ENCODE measurements at places on chromosomes 5 and 9.
A peak's percentile ranks its signal among the peaks of the same experiment; 100 is the strongest.

GRCh38 chr9:92097997-92098482 lies 17.2 kb downstream of the SPTLC1 start:
- DNase-seq, result peak; percentile 94

DNA sequence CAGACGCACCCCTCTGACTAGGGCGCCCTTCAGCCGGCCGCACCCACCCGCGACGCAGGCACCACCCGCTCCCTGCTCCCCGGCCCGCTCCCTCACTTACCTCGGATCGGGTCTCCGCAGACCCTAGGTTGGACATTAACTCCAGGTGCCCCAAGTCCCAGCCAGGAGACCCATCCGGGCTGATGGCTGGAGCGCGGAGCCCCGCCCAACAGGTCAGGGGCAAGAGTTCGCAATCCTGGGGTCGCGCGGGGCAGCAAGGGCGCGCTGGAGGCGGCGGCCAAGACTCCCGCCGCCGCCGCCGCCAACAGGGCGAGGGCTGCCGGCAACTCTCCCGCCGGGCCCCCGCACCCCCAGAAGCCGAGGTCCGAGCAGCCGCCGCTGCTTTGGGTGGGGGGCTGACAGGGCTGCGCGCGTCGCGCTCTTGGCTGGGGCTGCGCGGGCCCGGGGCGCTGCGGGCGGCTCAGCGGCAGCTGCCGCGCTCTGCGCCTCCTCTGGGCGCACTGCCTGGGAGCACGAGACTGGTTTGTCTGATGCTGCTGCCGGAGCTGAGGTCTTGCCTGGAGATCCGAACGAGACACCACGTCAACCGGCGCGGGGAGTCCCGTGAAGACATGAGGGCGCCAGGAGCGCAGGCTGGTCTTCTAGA lies at the start of gene GDNF:
GDNF (minus strand) TSS at position 635 of the 646 bp plus-strand sequence. CDS start 5,245 bp downstream, outside the sequence.
- DNase-seq, result peak; percentile 89

DNA sequence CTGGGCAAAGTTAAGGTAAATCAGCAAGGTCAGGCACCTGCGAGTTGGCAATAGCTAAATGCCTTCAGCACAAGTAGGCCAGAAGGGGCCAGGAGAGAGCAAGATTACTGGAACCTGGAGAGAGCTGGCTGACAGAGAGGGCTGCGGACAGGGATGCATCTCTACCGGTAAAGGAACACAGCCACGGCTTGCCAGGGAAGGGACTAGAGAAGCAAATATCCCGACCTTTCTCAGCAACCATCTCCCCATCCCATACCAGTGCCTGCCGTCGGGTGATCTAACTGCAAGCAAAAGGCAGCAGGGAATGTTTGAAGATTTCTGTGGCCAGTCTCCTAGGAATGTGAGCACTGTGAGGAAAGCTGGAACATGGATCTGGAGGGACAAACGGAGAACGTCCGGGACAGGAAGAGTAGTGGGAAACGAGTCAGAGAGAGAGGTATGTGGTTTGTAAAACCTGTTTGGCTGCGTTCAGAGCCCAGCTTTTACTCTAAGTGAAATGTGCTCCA lies 15.9 kb upstream of the ABLIM3 start:
- no peak for DNase-seq

GRCh38 chr5:138875552-138875875 lies 379 bp upstream of the LRRTM2 start:
- no peak for DNase-seq

DNA sequence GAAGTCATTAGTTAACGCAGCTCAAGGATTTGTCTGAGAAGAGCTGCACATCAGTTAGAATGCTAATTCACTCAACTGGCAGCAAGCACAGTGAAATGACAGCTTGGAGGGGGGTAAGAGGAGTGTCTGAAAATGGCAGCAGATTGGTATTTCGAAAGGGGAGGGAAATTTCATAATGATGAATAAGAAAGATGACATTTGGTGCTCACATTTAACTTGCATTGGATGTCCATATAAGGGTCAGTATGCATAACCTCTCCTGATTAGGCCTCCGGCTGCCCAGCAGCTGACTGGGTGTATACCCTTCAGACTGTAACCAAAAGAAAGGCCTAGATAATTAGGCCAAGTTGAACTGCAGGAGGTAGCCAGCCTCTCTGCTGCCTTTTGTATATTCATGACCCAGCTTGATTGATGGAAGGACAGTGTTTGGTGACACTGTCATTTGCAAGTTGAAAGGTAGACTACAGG lies 131.0 kb downstream of the PBX3 start:
- DNase-seq, result no peak

DNA sequence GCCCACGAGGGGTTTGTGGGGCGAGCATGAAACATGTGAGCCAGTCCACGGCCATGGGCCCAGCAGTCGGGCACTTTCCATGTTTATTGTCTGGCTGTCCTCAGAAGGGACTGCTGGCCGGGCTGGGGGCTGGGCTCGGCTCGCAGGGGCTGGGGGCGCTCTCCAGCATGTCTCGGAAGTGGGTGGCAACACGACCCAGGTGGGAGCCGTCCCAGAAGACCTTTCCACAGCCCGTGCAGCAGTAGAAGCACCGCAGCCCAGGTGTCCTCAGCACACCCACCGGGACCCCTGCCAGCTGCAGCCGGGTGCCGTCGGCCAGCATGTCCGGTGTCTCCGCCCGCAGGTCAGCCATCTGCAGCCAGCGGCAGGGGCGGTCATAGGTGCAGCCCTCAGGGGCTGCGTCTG lies 4.8 kb upstream of the NRARP start:
- no peak for DNase-seq

DNA sequence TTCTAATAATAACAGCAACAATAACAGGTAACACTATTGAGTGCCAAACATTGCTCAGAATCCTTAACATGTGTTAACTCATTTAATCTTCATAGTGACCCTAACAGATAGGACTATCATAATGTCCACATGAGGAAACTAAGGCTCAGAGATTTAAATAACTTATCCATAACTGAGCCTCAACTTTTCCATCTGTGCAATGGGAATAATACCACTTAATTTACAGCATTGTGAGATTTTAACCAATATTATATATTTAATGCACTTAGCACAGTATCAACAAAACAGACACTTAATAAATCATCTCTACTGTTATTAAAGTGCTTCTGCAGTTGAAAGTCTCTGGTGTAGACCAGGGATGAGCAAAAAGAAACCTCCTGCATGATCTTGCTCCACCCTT lies 28.2 kb downstream of the TTC39B start:
- no peak for DNase-seq

- DNase-seq, result peak; percentile 86
Observed at GRCh38 chr9:134698587-134699342, 57.2 kb downstream of the COL5A1 start.

- DNase-seq, result no peak
Observed at GRCh38 chr5:33755231-33755630, 136.6 kb downstream of the ADAMTS12 start.

DNA sequence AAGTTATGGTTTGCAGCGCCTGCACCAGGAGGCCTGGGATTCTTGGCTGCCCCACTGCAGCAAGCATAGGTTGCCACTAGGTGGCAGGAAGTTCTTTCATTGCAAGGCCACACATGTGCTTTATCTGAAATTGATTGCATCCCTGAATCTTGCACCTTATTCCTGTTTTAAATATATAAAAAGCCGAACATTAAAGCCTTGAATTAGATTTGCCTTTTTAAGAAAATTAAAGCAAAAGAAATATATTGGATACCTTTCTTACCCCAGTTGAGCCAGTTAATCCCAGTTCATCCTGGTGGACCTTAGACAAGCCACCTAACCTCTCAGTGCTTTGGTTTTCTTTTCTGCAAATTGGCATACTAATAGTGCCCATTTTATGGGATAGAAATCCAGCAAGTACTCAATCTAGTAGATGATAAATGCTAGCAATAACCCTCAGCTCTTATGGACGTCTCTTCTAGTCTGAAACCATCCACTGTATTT lies 6.3 kb upstream of the TRMT10B start:
- no peak for DNase-seq

DNA sequence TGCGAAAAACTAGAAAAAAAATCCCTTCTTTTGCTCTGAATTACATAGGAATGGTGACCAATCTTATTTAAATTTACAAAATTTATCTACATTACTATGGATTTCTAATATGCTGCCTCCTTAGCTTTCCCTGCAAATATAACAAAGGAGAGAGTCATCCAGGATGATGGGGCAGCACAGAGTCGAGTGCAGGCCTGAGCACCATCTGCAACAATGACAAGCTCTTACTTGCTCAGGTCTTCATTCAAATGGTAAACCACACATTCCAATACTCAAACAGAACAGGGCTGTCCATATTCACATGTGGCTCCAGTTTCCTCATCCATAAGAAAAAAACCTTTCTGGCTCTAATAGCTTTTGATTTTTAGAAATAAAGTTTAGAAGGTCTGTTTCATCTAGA lies 33.5 kb upstream of the ZNF354B start:
- DNase-seq, result no peak

- DNase-seq, result no peak
Observed at GRCh38 chr9:5326187-5326586, 13.5 kb downstream of the RLN1 start.

DNA sequence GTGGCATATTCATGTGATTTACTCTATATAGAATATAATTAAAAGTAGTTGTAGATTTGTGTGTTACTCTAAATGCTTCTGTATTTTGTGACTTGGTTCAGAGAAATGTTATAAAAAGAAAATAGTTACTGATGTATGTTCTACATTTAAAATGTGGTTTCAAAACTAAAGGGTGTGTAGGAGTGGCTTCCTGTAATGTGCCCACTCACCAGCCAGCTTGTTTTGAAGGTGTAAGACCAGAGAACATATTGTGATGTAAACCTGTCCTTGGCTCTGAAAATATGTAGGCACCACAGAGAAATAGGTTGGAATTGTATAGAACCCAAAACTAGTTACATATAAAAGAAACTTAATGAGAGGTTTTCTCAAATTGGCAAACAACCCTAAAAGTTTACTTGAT lies 51.2 kb upstream of the ARRDC3 start:
- no peak for DNase-seq

GRCh38 chr9:111803924-111804323 lies 9.2 kb upstream of the SHOC1 start:
- no peak for DNase-seq

DNA sequence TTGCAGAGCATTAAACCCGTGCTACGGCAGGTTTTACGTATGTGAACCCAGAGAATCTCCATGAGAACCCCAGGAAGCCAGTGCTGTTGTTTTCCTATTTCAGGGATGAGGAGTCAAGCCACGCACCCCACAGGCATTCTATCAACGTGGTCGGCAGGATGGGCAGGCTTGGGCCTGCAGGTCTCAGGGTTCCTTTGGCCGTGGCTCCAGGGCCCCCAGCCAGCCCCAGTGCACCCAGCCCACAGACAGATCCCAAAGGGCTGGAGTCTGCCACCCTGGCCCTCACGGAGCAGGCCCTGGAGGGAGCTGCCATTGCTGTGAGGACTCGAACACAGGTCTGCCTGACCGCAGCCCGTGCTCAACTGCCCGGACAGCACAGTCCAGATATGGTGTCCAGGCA lies 77.1 kb upstream of the STXBP1 start:
- no peak for DNase-seq

DNA sequence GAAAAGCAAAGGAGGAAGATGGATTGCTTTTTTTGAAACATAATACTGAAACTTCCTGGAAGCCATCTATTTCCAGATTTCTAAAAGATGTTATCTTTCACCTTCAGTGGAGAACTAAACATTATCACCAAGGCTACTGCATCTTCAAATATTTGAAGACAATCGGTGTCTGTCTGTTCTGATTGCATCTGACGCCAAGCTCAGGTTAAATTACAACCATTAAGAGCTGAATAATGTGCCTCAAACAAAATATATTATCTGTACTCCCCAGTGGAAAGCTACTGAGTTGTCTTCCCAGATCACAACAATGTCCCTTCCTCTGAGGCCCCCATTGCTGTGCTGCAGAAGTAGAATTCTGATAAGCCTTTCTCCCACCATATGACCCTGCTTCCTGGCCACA lies 342.3 kb downstream of the PLK2 start:
- no peak for DNase-seq

- DNase-seq, result no peak
Observed at GRCh38 chr5:147779694-147780093, 2.8 kb downstream of the JAKMIP2 start.

DNA sequence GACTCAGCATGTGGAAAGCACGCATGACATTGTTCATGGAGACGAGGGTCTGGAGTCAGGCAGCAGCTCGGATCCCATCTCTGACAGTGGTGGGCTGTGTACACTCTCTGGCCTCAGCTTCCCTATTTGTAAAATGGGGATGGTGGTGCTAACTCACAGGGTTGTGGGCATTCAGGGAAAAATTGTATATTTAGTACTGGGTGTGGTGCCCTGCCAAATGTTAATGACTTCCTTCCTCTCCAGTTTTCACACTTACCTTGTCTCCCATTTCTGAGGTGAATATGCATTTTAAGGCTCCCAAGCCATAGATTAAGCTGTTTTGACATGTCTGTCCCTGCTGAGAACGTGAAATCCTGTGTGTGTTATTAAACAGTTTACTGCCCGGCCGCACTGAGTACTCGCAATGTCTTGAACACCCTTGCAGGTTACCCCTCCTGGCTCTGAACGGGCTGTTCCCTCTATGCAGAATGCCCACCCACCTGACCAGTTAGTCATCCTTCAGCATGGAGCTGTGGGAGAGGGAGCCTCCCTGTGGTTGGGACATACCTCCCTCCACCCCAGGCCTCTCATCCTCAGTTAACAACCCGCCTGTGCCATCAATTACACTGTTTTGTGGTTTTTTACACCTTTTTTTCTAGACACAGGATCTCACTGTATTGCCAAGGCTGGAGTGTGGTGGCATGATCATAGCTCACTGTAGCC lies 25.8 kb downstream of the TJP2 start:
- DNase-seq, result no peak

GRCh38 chr9:69325409-69326212 lies 596 bp downstream of the ENTREP1 start:
- no peak for DNase-seq

DNA sequence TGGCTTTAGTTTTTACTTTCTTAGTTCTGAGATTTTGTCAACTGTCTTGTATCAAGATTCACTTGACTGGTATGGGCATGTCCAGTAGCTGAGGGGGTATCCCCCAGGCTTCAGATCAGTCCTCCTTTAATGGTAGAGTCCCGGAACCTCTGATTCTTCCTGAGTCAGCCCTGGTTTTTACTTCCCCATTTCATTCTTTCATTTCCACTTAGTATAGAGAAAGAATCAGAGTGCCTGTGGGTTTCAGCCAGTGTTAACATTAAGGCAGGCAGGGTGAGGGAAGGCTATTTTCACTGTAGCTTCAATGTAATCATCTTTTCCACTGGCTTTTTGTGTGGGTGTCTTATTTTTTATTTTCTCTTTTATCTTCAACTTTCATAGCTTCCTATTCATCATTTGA lies 8.3 kb upstream of the COMMD10 start:
- DNase-seq, result no peak

DNA sequence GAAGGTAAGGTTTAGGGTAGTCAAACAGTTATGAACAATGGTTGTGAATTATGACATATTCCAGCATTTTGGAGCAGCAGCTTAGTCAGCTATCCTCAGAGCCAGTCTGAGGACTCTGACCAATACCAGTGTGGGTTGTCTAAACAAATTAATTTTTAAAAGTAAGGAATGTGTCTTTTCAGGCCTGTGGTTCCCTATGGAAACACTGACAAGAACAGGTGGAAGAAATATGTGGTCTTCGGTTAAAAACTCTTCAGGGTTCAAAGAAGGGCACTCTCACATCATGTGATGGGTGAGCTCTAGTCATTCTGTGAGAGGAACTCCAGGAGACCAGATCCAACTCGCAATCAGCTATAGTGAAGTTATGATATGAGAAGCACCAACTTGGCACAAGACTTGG lies 33.5 kb upstream of the ALDOB start:
- DNase-seq, result no peak

- DNase-seq, result peak; percentile 86
Observed at GRCh38 chr9:129458663-129459546, 162.0 kb downstream of the C9orf50 start.

- DNase-seq, result peak; percentile 78
Observed at GRCh38 chr5:122311961-122312590, at the start of gene SNCAIP. Gene SNCAIP, plus strand, starts transcription at chr5:122312237. Its CDS starts 78,898 bp downstream, at chr5:122391135.

Measured in sigmoid colon (tissue), 7 donors.